ENCODE measurements at places on chromosomes 3 and 15.

GRCh38 chr3:12959838-12960378 is 113.3 kb downstream of the IQSEC1 start:
- DNase-seq: no peak

DNA sequence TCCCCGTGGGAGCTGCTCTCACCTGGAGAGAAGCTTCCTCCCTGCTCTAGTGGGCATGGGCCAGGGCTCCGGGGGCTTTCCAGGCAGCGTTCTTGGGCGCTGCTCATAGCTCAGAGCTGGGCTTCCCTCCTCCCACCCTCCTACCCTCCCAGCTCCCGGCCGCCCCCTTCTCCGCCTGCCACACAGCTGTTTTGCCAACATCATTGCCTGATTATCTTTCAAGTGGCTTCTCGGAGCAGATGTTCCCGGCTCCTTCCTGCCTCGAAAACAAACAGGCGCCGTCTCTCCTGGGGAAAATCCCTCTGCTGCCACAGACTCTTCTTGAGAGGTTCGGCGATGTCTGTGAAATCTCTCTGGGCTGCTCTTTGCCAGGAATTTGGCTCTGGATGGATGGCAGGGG is 195.6 kb downstream of the RPLP1 start:
- no peak for DNase-seq

GRCh38 chr15:40523611-40524010 is 41.2 kb downstream of the CCDC32 start:
- no peak for DNase-seq

DNA sequence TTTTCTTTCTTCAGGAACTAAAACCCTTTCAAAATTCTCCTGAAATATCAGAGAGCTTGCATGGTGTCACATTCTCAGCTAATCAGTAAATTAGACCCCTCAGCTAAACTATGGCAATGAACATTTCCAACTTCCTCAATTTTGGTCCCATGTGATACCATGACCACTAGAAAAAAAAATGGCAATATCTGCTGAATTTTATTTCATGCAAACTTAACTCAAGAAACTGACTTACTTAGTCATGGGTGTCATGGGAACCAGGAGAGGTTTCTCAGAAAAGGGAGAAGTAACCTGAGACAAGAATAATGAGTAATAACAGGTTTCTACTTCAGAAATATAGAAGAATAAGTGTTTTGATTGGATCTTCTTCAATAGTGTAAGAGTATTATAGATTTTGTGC is 784.6 kb upstream of the ALCAM start:
- DNase-seq: no peak

- peak; percentile 53 for DNase-seq
Measured at GRCh38 chr3:106534206-106534605, 665.4 kb upstream of the CBLB start.

DNA sequence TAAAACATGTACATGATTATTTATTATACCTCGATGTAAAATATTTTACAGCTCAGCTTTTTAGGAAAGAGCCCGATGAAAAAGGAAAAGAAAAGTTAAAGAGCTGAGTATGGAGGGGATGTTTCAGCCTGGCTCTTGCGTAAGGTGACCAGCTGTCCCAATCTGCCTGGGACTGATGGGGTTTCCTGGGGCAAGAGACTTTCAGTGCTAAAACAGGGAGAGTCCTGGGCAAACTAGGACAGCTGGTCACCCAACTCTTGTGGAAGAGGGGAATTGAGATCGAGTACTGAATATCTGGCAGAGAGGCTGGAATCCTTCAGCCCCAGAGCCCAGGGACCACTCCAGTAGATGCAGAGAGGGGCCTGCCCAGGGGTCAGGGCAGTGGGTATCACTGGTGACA is 21.0 kb downstream of the DUOX2 start:
- DNase-seq: no peak
